Esophagus muscularis mucosa (tissue), 4 donors: ENCODE measurements at places on chromosomes 5 and 9. TPM values are rescaled to one million over a fixed set of nuclear protein-coding genes. Genes with fewer than 3 reads are reported as not detected.

IL31RA gene
- 0.17 TPM for total RNA-seq

ARL14EPL gene
- total RNA-seq: not detected

ARSK gene
- total RNA-seq: 6.2 TPM

GRCh38 chr9:133355881-133356357, 368 bp downstream of the SURF1 start:
- no peaks in the 10 kb centered on the region for H3K27me3 ChIP-seq
- H3K27ac ChIP-seq: peak overlapping the region; percentile 90
- DNase-seq: no peak
- peak overlapping the region; percentile 88 for H3K4me3 ChIP-seq

- H3K27me3 ChIP-seq: no peaks in the 10 kb centered on the region
- no peaks in the 10 kb centered on the region for H3K36me3 ChIP-seq
- no peak for DNase-seq
These were observed 345.1 kb downstream of the SPATA31D1 start for GRCh38 chr9:82333671-82334070.

- DNase-seq: no peak
- H3K27me3 ChIP-seq: no peaks in the 10 kb centered on the region
- no peaks in the 10 kb centered on the region for H3K36me3 ChIP-seq
These were observed 71.4 kb downstream of the MED27 start for GRCh38 chr9:132008184-132008803.
